ENCODE measurements at places on chromosomes 3 and 15.

DNA sequence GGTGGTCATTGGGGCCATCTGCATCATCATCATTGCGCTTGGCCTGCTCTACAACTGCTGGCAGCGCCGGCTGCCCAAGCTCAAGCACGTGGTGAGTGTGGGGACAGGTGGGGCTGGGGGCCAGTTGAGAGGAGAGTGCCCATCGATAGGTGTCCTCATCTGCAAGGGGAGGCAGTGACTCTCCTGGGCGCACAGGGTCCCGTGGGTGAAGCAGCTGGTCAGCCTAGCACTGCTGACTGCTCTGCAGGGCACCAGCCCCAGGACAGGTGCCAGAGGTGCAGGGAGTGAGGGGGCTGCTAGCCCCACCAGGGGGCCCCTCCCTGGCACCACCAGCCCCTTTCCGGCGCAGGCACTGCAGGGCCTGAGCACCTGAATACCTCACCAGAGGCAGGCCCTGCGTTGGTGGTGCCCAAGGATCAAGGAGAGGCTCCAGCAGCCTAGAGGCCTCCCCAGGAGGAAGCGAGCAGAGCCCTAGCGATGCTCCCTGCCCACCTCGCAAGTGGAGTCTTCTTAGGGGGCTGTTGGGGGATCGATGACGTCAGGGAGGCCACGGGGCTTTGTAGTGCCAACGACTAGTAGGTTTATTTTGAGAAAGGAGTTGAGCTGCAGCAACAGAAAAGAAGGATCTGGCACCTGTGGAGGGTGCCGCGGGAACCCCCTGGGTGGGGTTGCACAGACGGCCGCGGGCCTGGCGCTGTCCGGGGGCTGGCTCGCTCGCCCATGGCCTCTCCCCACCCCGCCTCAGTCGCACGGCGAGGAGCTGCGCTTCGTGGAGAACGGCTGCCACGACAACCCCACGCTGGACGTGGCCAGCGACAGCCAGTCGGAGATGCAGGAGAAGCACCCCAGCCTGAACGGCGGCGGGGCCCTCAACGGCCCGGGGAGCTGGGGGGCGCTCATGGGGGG, 976 bp upstream of the ABTB1 start:
- no peak for DNase-seq

GRCh38 chr15:43941555-43941954, 114.8 kb downstream of the WDR76 start:
- DNase-seq: no peak

- no peak for DNase-seq
These were observed 160.1 kb upstream of the PDZRN3 start for GRCh38 chr3:73784686-73785392.

- DNase-seq: no peak
These were observed 23.8 kb downstream of the NEDD4 start for GRCh38 chr15:55969582-55969981.

DNA sequence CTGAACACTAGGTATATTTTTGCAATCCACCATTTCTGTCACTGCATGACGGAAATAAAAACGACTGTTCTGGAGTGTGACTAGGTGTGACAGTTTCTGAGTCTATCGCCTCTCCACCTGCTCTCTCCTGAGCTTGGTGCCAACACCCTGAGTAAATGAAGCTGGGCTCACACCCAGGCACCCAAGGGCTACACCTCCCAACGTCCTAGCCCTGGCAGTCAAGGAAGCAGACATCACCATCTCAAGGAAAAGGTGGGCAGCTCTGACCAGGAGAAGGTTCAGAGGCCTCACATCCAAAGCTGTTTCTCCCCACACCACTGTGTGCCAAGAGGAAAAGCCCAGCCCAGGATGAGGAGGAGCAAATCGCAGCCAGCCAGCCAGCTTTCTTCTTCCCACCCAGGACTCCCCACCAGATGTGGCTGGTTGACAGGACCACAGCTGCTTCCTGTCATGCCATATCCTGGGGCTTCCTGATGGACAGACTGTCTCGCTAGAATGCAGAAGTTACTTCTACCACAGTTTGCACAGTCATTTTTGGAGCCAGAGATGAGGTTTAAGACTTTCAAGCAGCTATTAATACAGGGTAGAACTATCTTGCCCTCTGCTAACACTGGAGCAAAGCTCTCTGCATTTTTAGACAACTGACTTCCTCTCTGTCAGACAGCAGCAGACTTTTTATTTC, 3.3 kb downstream of the SCAMP2 start:
- no peak for DNase-seq

DNA sequence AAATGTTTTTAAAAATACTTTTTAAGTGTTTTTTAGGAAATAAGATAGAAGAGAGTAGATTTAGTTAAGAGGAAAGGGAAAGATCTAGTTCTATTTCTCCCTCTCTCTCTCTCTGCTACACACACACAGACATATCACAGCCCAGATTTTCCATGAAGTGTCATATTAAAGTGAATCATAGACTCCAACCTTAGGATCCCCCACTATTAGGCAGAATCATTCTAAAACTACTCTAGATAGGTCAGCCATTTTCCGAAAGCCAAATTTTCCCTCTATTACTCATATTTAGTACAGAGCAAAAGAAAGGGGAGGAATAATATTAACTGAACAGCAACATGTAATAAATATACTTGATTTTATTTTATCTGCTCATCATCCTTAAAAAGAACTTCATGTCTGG, 45.1 kb upstream of the RSL24D1 start:
- no peak for DNase-seq

DNA sequence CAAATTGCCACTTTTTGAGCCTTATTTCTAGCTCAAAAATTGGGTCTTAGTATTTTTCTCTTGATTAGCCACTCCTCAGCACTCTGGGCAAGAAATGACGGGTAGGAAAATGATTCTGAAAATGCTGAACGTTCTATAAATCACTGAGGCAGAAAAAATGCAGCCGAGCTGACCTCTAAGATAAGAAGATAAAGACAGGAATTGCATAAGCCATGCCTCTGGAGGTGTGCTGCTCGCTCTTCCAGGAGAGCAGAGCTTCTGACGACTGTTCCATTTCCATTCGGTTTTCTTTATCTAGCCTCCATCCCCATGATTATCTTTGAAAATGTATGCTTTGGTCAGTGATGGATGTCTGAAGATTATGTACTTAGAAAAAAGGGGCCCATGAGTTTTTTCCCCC, 558.8 kb upstream of the ADAMTS9 start:
- no peak for DNase-seq

GRCh38 chr3:133479895-133480669, 80.2 kb downstream of the BFSP2 start:
- no peak for DNase-seq

- no peak for DNase-seq
These were observed 27.1 kb upstream of the OSBPL11 start for GRCh38 chr3:125622381-125622791.

DNA sequence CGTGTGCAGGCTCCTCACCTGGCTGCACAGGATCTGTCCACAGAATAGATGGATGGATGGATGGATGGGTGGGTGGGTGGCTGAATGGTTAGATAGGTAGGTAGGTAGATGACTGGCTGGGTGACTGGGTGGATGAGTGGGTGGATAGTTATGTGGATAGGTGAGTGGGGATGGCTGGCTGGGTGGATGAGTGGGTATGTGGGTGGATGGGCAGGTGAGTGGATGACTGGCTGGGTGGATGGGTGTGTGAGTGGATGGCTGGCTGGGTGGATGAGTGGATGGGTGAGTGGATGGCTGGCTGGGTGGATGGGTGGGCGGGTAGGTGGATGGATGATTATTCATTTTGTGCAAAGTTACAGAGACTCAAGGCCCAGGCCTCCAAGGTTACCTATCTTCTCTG, 172.9 kb upstream of the CTDSPL start:
- no peak for DNase-seq

DNA sequence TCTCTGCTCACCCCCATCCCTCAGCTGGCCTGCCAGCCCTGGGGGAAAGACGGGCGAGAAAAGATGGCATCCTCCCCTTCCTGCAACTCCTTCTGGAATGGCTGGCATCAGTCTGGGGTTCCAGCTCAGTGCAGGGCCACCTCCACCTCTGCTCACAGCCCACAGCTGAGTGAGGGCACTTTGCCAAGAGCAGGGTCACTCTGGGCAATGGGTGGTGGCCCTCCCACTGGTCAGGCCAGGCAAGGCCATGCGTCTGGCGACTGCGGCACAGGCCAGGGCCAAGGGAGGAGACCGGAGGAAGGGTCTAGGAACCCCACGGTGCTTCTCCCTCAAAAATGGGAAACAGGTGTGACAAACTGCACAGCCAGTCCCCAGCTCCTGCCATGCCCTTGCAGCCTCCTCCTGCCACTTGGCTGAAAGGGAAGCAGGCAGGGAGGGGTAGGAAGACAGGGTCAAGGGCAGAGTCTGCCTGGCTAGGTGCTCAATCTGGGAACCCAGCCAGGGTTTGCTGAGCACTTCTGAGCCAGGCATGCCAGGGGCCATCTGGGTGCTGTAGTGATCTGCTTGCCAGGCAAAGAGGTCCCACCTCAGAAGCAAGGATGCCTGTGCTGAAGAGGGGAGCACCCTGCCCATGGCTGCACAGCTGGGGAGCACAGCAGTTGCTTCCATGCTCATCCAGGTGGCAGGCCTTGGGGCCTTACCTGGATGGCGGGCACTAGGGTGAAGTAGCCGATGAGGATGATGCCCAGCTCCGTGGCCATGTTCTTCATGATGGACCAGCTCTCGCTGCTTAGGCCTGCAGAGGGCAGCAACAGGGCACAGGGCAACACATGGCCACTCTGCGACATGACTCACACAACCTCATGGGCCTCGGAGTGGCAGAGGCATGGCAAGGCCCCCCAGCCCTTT, 41.2 kb downstream of the PTPN23 start:
- DNase-seq: no peak

DNA sequence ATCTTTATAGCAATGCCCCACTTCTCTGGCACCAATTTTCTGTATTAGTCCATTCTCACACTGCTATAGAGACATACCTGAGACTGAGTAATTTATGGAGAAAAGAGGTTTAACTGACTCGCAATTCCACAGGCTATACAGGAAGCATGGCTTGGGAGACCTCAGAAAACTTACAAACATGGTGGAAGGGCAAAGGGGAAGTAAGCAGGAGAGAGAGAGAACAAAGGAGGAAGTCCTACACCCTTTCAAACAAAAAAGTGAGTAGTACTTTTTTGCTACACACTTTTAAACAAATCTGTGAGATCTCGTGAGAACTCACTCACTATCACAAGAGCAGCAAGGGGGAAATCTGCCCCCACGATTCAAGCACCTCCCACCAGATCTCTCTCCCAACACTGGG, 67.8 kb upstream of the ZBED2 start:
- DNase-seq: no peak

- no peak for DNase-seq
These were observed 133.6 kb downstream of the PLD1 start for GRCh38 chr3:171676601-171677175.

- DNase-seq: no peak
These were observed 22.1 kb downstream of the SNTN start for GRCh38 chr3:63674586-63674985.

DNA sequence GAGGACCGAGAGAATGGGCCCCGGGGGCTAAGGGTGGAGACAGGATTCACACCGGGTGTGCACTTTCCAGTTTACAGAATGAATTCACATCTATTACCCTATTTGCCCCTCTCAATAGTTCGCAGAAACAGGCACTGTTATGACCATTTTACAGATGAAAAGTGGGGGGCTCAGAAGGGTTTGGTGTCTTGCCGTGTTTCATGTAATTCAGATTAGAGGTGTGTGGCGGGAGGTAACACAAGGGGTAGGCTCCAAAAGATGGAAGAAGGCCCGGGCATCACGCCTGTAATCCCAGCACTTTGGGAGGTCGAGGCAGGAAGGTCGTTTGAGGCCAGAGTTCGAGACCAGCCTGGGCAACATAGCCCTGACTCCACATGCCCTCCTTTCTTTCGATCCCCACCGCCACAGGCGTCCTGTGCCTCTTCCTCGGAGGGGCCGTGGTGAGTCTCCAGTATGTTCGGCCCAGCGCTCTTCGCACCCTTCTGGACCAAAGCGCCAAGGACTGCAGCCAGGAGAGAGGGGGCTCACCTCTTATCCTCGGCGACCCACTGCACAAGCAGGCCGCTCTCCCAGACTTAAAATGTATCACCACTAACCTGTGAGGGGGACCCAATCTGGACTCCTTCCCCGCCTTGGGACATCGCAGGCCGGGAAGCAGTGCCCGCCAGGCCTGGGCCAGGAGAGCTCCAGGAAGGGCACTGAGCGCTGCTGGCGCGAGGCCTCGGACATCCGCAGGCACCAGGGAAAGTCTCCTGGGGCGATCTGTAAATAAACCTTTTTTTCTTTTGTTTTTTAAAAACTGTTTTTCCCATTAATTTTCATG, 3.4 kb downstream of the DUOXA2 start:
- DNase-seq: no peak

GRCh38 chr15:75835990-75836958, 7.0 kb upstream of the UBE2Q2 start:
- DNase-seq: no peak

DNA sequence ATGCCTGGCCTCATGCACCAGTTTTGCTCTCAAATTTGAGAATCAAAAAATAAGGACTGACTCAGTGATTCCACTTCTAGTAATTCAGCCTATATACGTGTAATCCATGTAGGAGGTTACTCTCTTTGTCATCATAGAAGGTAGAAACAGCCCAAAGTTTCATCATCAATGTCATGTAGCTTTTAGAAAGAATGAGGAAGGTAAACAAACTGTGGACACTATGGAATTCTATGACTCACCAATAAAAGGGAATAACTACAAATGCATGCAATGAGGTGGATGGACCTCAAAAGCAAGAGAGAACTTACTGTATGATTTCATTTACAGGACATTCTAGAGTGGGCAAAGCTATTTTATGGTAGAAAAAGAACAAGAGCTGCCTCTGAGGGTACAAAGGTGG, 93.2 kb upstream of the LRIG1 start:
- DNase-seq: no peak

GRCh38 chr3:139534992-139535879, 4.3 kb downstream of the RBP1 start:
- no peak for DNase-seq

GRCh38 chr3:9135930-9136525, 113.4 kb downstream of the SRGAP3 start:
- no peak for DNase-seq

DNA sequence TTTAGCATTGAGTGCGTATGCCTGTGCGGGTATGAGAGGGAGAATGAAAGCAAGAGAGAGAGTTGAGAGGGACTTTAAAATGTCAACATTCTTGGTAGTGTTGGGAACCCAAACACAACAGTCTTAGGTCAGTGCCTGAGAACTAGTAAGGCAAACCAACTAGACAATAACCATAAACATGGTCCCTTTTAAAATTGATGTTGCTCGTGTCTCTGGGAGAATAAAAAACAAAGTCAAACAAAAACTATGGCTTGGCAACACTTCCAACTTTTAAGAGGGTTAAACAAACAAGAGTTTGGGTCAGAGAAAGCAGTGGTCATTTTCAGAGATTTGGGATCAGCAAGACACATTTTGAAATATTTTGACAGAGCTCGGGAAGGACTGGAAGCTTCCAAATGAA, 146.7 kb upstream of the THBS1 start:
- DNase-seq: no peak

All from activated CD8-positive, alpha-beta memory T cell treated with anti-CD3 and anti-CD28 coated beads for 4 hours (primary cell).